Pancreas (tissue), 10 donors: ENCODE measurements at places on chromosomes 3 and 15. TPM values are rescaled to one million over a fixed set of nuclear protein-coding genes. Genes with fewer than 3 reads are reported as not detected.

GRCh38 chr3:111571907-111572460 is 23.2 kb downstream of the ZBED2 start:
- H3K27ac ChIP-seq, result no peak overlapping the region
- no peaks in the 10 kb centered on the region for H3K36me3 ChIP-seq
- H3K27me3 ChIP-seq, result no peaks in the 10 kb centered on the region
- DNase-seq, result no peak

DNA sequence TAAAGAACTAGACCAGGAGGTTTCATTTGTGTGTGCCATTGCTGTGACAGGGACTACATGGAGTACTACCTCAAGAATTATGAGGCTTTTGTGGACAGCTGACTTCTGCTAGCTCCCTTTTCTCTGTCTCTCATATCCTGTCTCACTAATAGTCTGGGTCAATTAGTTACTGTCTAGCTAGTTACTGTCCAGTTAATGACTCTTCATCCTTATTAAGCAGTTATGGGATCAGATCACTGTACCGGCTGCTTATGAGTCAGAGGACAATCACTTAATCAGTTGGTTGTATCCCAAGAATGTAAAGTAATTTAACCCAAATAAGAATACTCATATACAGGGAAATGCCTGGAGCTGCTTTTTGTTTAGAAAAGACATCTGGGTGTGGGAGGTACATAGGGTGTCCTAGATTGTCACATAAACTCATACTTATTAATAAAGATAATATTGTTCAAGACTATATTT is 158.0 kb downstream of the CDIN1 start:
- no peaks in the 10 kb centered on the region for H3K4me1 ChIP-seq
- H3K36me3 ChIP-seq, result no peaks in the 10 kb centered on the region
- H3K27ac ChIP-seq, result no peak overlapping the region

The COL6A6 gene
- polyA plus RNA-seq, result 0.12 TPM

GRCh38 chr15:58383876-58384275 is 47.9 kb upstream of the LIPC start:
- H3K4me3 ChIP-seq, result no peak overlapping the region
- DNase-seq, result no peak

The GOLGA6A gene
- not detected for polyA plus RNA-seq
